ENCODE measurements at places on chromosomes 6 and 20.

GRCh38 chr20:22794200-22794599, 209.8 kb upstream of the FOXA2 start:
- DNase-seq = no peak

GRCh38 chr6:43739642-43740091, 30.3 kb upstream of the VEGFA start:
- no peak for DNase-seq

DNA sequence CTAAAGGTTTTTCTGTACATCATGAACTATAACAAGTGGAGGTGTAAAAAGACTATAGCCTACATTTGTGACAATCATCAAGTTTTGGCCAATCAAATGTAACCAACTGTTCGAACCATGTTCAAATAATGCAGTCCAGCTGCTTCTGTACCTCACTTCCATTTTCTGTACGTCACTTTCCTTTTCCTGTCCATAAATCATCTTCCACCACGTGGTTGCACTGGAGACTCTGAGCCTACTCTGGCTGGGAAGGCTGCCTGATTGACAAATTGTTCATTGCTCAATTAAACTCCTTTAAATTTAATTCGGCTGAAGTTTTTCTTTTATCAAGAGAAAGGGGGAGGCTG, 270.4 kb upstream of the JARID2 start:
- no peak for DNase-seq

DNA sequence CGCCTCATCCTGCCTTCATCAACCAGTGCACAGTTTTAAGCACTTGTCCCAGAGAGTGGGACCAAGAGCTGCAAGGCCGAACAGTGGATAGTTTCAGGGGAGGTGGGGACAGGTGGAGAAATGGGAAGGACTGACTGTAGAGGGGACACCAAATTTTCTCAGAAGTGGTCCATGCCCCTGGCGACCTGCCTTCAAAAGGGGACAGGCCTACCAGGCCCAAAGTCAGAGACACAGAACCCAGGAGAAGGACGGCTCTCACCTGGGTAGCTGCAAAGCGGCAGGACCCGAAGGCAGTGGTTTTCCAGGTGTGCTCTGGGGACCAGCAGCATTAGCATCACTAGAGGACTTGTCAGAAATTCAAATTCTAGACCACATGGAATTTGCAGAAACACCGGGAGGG, 5.8 kb downstream of the TFEB start:
- DNase-seq = no peak

DNA sequence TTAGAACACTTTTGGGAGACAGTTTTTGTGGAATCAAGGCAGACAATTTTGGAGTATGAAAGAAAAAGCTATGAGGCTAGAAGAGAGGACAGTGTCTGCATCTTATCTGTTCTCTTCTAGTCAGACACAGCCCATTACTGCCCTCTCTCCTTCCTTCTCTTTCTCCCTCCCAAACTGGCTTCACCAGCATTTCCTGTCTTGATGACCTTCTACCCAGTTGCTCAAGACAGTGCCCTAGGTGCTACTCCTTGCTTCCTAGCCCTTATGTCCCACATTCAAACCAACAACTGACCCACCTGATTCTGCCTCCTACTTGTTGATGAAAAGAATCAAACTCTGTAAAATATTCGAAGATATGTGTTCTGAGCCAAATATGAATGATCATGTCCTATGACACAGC, 116.4 kb upstream of the RIPOR2 start:
- DNase-seq = no peak

Measured in CD4-positive, alpha-beta T cell treated with Interleukin-10 for 1 hour (primary cell).